ENCODE measurements at places on chromosomes 7 and 10.

DNA sequence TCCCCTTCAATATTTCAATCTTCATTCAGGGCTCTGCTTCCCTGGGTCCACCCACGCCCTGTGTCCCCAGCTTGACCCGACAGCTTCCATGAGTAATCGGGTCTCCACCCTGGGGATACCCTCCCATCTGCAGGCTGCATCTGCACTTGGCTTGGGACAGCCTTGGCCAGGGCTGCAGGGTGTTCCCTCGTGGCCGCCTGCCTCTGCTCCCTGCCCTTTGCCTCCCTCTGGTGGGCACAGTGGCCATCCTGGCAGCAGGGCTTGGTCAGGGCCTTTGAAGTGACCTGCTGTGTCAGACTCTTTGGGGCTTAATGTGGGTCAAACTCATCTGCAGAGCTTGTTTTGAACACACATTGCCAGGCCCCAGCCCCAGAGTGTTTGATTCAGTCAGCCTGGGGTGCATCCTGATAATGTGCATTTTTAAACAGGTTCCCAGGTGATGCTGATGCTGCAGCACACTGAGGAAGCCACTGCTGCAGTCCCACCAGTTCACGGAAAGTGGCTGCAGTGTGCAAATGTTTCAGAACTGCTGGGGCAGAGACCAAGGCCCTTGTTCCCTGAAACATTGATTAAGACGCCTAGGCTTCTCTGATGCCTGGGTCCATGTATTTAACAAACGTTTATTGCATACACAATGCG lies 80.7 kb upstream of the SEC61G start:
- peak; percentile 38 for DNase-seq

- peak; percentile 9 for DNase-seq
Observed at GRCh38 chr7:73865738-73866445, 4.9 kb downstream of the TMEM270 start.

- DNase-seq = no peak
Observed at GRCh38 chr7:1844336-1844950, 174.4 kb downstream of the ELFN1 start.

DNA sequence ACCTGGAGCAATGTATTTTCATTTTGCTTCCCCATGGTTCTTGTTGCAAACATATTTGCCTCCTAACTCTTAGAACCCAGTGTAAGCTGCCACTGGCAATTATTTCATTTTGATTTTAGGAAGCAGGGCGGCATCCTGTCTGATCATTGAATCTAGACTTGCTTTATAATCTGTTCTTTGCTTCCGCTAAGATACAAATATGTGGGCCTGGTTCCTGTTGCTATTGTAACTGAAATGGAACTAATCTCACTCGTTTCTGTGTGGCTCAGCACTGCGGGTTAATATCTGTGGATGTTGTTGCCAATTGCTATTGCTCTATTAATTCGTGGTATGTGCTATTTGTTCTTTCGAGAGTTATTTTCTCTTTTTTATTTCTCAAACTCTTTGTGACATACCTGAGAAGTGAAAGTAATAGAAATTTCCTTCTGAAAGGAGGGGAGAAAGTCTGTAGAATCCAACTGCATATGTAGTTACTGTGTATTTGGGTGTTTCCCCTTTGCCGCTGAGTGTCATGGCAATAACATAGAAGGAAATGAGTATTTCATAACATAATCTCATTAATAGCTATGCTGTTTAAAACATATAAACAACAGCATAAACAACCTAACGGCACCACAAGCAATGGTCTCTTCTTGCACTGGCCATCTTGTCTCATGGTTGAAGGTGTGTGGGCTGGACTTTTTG lies 62.4 kb downstream of the FZD1 start:
- DNase-seq = no peak

DNA sequence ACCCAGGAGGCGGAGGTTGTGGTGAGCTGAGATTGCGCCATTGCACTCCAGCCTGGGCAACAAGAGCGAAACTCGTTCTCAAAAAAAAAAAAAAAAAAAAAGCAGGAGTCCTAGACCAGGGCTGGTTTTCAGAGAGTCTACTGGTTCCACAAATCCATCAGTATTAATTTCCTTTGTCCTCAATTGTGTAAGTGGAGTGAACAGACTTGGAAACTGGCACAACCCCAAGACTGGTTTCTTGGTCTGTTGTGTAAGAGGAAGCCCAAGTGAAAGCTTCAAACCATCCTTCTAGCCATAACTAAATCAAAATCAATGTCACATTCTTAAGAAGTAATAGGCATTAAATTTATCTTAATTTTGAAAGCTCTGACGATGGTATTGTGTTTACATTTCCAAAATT lies 213.6 kb downstream of the DGKI start:
- no peak for DNase-seq

DNA sequence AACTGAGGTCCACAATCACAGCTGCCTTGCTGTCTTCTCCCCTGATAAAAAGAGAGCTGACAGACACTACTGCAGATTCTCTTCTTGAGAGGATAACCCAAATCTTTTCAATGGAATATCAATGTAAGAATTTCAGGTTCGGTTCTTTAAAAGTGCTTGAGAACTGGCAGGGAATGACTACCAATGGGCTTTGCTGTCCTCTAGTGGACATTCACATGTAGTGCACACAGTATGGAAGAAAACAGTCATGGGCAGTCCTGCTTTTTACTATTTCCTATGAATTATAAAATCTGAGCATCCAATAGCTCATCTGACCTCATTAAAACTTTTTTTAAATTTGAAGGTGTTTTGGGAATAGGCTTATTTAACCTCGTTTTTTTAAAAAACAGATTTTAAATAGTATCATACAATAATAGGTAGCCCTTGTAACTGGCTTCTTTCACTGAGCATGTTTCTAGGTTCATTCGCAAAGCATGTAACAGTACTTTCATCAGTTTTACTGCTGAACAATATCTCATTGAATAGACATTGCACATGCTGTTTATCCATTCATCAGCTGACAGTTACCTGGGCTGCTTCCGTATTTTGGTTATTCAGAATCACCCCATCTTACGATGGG lies 18.3 kb downstream of the FZD9 start:
- peak; percentile 54 for DNase-seq

DNA sequence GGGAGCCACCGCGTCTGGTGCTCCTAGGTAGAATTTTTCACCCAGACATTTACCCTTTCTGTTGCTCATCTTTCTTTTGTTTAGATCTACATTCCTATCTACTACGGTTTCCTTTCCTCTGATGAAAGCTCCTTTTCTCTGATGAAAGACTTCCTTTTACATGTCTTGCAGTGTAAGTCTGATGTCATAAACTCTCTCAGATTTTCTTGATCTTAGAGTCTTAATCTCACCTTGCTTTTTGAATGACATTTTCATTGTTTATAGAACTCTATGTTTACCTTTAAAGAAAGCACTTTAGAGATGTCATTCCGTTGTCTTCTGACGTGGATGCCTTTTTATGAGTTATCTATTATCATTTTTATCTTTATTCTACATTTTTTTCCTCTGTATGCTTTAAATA lies 171.8 kb upstream of the MTPN start:
- no peak for DNase-seq

DNA sequence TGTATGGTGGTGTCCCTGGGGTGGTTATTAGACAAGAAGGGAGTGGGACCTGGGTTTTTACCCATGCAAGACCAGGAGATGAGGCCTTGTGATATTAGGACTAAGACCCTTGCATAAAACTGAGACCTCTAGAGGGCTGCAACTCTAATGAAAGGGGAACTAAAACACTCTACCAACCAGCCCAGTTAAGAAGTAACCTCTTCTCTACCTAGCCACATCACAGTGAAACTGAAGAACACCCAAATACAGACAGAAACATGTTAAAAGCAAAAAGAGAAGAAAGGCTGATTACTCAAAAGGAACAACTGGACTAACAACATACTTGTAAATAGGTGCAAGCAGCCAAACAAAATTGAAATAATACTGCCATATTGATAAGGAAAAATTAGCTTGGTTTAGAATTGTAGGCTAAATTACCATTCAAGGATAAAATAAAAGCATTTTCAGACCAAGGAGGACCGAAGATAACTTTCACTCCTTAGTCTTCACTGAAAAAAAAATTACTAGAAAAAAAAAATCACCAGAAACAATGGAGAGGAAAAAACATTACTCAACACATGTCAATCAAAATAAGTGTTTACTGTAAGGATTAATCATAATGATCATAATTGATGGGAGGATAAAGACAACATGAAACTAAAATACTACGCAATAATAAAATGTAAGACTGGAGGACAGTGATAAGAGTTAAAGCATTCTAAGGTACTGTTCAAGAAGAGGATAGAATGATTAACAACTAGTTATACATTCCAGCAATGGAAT lies 27.6 kb downstream of the ERLIN1 start:
- no peak for DNase-seq

DNA sequence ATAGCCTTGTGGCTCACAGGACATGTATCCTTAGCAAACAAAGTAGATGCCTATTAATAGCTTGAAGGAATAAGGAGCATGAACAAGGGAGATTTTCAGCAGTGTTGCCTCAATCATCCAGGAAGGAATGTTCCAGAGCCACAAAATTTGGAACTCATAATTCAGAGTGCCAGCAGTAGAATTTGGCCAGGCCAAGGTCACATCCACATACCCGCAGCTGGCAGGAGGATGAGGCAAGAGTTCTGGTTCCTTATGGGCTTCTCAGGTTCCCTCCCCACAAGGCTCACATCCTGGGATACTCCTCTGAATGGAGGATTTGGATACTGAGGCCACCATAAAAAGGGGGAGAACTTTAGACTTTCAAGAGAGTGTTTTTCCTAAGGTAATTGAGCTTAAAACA lies 45.8 kb downstream of the SUFU start:
- no peak for DNase-seq

- no peak for DNase-seq
Observed at GRCh38 chr7:158279539-158280447, 307.8 kb downstream of the PTPRN2 start.

DNA sequence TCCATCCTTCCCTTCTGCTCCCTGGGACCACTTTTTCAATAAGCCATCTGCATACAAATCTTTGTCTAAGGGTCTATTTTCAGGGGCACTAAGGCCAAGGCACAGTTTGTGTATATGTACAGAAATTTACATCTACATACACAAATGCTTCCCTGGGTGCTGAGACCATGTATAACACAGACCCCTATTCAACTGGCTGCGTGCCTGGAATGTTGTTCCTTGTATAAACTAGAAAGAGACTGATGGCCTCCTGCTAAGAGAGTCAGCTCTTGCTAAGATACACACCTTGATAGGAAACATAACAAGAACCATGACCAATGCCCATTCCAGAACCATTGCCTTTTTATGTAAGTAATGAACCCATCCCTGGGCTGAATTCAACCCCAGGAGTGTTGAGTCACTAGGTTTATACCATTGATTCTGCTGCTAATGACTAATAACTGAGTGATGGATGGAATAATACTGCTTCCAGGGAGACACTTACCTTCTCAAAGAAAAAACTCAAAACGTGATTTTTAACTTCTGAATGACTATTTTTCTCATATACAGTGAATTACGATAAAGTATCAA lies 290.7 kb downstream of the FGFR2 start:
- peak; percentile 18 for DNase-seq

DNA sequence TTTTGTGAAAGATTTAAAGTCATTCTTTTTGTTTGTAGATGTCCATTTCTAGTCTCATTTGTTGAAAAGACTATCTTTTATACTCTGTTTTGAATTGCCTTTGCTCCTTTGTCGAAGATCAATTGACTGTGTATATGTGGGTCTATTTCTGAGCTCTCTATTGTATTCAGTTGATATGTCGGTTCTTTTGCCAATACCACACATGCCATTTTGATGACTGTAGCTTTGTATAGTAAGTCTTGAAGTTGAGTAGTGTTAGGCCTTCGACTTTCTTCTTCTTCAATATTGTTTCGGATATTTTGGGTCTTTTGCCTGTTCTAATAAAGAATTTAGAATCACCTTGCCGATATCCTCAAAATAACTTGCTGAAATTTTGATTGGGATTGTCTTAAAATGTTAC lies 104.5 kb downstream of the CCSER2 start:
- no peak for DNase-seq

- no peak for DNase-seq
Observed at GRCh38 chr7:139034855-139035585, 822 bp downstream of the ZC3HAV1L start.

DNA sequence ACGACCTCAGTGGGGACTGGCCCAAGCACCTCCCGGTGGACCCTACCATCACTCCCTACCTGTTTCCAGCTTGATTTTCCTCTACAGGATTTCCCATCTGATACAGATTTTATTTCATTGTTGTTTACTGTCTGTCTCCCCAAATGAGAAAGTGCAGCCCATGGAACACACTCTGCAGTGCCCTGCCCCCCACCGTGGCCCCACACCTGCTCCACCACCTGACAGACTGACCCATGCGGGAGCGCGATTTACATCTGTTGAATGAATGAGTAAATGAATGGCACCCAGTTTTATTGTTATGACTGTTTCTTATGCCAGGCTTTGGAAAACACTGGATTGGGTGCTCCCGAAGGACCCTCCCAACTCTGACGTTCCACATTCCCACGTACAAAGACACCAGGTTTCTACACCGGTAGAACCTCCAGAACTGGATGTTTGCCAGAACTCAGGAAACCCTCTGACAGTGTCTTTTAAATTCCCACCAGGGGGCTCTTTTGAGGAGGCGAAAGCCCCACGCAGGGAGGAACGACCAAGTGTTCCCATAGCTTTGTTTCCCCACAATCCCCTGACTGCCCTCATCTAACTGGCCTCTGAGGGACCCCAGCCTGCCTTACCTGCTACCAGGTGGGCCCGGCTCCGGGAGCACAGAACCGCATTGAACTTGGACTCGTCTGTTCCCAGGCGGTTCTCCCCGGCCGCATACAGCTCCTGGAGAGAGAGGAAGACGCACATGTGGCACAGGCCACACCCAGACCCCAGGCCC lies 29.0 kb downstream of the PLAC9 start:
- no peak for DNase-seq

GRCh38 chr10:126959431-126959830 lies 54.2 kb downstream of the DOCK1 start:
- DNase-seq = no peak

GRCh38 chr10:47361293-47361692 lies 13.1 kb downstream of the RBP3 start:
- no peak for DNase-seq

- no peak for DNase-seq
Observed at GRCh38 chr7:116361767-116362166, 137.8 kb upstream of the CAV2 start.

DNA sequence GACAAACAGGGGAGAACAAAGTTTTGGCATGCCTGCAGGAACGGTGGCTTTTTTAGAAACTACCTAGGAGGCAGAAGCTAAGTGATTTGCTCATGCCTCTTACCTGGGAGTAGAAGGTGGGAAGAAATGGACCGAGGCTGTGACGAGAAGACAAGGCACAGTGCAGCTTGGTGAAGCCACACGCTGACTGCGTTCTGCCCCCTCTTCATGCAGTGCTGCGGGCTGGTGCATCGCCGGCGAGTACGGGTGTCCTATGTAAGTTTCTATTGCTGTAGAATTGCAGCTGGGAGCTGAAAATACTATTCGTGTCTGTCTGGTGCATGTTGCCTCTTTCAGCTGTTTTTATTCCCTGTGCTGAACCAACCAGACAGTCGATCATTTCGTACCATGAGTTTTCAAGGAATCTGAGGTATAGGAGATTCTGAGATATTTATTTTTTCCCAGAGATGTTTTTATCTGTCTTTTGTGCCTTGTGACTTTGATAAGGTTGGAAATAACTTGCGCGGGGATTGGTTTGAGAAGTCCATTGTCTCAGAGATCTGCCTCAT lies 120.9 kb downstream of the CACNB2 start:
- DNase-seq = no peak
